ENCODE measurements at places on chromosomes 2 and 18.

- no peak for DNase-seq
These were observed 26.5 kb upstream of the RFX8 start for GRCh38 chr2:101501443-101501842.

GRCh38 chr2:238015705-238016104 lies 45.1 kb upstream of the SCLY start:
- DNase-seq: no peak

DNA sequence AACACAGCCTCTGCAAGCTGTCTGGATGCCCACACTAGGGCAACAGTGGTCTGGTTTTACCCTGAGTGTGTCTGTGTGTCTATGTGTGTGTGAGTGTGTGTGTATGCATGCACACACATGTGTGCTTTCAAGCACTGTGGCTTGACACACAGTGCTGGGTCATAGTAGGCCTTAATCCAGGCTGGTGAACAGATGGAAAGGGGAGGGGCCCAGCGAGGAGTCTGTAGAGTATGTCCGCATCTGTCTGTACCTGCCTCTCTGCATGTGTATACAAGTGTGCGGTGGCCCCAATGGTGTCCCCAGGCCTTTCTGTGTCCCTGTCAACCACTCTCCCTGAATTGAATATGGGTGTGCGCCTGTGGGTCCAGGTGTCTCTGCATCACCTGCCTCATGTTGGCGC lies 9.3 kb upstream of the KCNIP3 start:
- no peak for DNase-seq

DNA sequence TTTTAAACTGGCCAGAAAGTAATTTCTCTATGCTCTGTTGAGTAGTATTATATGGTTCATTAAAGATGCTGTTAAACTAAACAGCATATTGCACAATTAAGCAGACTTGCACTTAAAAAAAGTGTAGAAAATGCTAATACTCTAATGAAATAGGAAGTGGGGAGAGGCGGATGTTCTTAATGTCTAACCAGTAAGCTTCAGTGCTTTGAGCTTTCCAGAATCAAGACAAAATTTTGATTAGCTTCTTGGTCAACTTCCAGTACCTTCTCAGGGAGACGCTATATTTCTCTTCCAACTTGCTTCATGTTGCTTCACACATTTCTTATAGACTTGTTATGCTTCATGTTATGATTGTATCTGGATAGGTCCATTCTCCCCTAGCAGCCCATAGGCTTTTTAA lies 89.1 kb downstream of the MAP2 start:
- DNase-seq: no peak

DNA sequence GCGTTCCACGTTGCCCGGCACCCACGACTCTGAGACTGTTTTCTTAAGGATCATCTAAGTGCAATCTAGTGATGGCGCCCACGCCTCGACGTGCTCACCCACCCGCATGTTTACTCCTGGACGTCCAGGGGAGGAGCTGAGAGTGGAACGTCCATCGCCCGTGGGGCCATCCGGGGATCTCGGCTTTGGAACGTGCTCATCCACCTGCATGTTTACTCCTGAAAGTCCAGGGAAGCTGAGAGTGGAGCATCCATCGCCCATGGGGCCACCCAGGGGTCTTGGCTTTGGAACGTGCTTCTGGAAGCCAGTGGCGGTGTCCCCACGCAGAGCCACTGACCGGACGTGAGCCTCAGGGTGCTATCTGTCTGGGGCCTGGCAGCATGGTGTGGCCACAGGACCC lies 45.6 kb upstream of the SALL3 start:
- DNase-seq: no peak

DNA sequence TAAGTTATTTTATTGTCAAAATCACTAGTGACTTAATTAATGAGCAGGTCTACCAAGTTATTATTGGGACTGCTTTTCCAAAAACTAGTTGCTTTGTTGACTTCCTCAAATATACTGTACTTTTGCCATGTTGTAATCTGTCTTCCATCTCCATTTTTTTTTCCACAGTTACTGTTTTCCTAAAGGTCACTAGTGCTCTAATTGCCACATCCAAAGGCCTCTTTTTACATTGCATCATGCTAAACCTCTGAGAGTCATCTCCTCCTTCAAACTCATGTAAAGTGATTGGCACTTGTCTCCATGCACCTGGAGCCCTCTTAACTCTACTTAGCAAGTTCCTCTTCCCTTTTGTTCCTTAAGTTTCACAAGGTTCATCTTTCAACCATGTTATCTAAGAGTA lies 11.8 kb downstream of the PMAIP1 start:
- DNase-seq: no peak

DNA sequence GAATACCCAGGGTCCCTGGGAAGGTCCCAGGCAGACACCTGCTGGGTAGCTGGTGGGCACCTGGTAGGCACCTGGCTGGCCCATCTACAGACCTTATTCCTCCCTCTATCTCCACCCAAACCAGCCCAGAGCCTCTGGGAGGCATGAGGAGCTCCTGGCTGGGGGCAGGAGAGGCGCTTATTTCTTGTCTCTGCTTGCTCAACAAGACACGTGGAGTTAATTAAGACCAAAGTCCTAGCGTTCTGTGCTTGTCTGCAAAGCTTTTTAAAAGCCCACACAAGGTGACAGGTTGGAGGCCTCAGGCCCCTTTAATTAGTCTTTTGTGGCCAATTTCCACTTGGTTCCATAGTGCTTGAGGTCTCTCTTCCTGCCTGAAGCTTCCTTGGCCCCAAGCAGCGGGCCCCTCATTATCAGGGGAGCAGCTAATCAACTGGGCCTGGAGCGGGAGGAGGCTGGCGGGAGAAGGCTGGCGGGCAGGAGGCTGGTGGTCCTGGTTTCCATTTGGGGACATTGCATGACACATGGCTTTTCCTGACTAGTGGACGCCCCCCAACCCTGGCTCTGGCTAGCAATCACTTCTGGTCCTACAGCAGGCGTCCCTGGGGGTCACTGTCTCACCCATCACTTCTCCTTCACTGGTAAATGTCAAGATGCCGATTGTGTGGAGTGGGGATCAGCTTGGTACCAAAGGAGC lies 65.4 kb upstream of the HDAC4 start:
- DNase-seq: peak; percentile 26

DNA sequence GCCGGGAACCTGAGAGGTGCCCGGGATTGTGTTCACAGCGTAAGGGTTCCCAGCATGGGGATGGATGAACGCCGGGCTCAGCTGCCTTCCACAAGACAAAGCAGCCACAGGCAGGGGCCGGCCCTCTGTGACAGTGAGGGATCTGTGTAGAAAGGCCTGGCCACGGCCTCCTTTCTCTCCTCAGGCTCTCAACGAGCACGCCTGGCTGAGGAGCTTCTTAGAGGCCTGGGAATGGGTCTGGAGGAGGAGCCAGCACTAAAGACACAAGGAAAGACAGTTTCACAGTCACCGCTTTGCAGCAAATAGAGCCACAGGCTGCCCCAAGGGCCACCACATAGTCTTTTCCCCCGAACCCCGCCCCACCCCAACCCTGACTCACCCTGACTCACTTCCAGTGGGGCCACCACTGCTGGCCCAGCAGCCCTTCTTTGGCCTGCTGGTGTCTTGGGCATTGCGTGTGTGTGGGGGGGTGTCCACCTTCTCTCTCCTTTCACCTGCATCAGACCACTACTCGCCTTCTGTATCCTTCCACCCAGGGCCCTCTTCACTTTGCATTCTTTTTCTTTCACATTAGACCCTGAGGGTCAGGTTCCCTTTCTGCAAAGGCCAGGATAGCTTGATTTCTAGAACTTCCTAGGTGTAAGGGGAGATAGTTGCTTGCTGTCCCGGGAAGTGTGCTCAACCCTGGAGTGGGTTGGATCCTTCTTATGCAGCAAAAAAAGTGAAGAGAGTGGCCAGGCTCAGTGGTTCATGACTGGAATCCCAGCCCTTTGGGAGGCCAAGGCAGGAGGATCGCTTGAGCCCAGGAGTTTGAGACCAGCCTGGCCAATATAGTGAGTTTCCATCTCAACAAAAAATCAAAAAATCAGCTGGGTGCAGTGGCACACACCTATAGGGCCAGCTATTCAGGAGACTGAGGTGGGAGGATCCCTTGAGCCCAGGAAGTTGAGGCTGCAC lies 19.3 kb upstream of the HPCAL1 start:
- peak; percentile 42 for DNase-seq

- DNase-seq: no peak
These were observed 54.0 kb upstream of the RNU4ATAC start for GRCh38 chr2:121476684-121477083.

DNA sequence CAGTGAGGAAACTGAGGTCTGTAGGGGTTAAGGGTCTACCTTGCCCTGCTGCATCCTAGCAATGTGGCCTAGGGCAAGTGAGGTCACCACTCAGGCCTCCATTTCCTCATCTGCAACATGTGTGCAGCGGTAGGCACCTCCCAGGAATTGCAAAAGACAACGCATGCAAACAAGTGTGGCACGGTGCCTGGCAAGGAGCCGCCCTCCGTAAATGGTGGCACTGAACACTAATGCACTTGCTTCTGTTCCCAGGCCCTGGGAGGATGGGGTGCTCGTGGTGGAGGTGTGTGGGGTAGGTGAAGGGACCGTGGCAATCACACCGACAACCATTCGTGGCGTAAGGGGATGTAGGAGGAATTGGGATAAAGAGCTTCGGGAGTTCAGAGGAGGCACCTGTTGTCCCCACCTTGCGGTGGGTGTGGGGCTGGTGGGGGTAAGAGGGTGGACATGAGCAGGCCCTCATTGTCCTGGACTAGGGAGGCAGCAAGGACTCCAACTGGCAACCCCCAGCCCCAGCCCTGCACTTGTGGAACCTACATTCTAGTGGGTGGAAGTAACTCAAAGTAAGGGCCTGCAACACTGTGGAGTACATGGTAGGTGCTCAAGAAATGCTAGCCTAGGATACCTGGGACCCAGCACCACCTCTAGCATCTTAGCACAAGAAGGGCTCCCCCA lies 26.0 kb downstream of the ATOH8 start:
- DNase-seq: no peak

DNA sequence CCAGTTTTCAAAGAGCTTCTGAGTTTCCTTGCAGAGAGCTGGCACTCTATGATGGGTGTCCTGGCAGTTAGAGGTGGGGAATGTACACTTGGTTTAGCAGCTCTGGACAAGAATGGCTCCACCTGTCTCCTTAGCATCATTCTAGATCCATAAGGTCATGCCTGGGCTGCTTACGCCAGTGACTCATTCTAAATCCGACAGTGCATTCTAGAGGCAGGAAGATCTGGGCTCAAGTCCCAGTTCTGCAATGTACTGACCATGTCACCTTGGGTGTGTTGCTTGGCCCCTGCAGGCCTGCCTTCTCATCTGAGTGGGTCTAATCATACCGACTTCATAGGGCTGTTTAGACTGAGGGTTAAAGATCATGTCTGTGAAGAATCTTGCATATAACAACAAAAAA lies 46.5 kb downstream of the PTGR3 start:
- no peak for DNase-seq

DNA sequence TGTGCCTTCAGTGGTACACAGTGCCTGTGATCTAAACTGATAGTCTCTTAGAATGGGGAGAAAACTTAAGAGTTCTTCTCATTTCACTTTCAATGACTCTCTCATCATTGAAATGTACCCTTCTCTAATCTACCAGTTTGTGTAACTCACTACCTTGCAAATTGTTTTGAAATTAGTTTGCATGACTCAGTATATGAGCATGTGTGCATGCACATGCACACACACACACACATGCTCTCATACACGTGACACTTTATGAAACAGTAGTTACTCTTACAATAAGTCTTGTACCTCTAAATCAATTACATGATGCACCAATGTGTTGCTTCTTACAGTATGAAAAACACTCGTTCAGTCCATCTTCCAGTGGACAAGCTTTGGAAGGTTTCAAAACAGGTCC lies 10.6 kb downstream of the LYPD6B start:
- DNase-seq: no peak

DNA sequence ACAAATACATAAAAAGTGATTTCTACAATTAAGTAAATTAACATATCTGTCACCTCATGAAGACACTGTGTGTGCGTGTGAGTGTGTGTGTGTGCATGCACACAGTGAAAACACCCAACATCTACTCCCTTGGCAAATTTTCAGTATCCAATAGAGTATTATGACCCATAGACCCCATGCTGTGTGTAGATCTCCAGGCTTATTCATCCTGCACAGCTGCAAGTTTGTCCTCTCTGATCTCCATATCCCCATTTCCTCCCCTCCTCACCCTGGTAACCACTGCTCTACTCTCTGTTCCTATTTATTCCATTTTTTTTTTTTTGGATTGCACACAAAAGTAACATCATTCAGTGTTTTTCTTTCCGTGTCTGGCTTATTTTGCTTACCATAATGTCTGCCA lies 391.0 kb downstream of the SOX11 start:
- no peak for DNase-seq

- DNase-seq: peak; percentile 6
These were observed 697 bp downstream of the LGALSL start for GRCh38 chr2:64454386-64455332.

DNA sequence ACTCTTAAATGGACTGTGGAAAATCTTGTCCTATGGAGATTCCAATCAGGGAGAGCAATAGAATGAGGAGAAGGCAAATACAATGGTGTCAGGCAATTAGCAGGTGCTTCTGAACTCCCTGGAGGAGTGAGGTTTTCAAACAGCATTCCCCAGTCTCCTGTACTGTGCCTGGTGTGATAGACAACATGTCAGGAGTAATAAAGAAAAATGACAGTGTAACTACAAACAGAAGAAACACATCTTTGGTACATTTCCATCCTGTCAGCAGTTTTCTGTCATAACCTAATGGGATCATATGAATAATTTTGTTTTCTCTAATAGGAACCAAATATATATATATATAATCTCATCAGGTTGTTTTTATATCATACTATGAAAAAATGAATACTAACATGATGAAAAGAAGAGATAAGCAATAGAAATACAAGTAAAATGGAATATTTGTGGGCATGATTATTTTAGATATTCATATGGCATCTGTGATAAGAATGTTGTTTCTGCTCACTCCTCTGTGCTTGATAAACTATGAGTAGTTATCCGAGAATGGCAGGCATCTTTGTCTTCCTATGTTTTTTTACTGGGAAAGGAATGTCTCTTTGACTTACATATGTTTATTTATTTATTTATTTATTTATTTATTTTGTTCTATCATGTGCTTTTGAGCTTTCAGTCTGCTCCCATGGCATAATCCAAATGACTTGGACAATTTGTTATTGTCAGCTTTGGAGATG lies 441.7 kb downstream of the TXNL1 start:
- no peak for DNase-seq

DNA sequence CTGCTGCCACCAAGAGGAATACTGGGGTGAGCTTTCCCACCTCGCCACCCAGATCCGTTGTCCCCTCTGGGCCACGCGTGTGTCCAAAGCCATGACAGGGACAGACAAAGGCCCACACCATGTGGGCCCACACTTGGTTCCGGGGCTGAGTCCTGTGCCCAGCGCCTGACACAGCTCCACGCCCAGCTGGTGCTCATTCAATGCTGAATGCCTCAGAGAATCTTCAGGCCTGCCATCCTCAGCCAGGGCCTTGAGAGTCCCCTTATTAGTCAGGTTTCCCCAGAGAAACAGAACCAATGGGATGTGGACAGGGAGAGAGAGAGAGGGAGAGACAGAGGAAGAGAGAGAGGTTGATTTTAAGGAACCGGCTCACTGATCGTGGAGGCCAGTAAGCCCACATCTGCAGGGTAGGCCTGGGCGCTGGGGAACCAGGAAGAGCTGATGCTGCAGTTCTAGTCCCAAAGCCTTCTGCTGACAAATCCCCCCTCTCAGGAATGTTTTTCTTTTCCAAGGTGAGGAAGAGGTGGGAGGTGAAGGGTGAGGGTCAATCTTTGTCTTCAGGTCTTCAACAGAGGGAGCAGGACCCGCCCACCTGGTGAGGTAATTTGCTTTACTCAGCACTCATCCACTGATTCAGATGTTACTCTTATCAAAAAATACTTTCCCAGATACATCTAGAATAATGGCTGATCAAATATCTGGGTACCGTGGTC lies 10.2 kb upstream of the SPATA3 start:
- DNase-seq: no peak

GRCh38 chr2:211454679-211455078 lies 898.3 kb downstream of the CPS1 start:
- no peak for DNase-seq
